Stimulated activated CD4-positive, alpha-beta T cell treated with anti-CD3 and anti-CD28 coated beads, Interleukin-15, amount 100 ng/mL, for 48 hours (primary cell): ENCODE measurements at places on chromosomes 1 and 21.

DNA sequence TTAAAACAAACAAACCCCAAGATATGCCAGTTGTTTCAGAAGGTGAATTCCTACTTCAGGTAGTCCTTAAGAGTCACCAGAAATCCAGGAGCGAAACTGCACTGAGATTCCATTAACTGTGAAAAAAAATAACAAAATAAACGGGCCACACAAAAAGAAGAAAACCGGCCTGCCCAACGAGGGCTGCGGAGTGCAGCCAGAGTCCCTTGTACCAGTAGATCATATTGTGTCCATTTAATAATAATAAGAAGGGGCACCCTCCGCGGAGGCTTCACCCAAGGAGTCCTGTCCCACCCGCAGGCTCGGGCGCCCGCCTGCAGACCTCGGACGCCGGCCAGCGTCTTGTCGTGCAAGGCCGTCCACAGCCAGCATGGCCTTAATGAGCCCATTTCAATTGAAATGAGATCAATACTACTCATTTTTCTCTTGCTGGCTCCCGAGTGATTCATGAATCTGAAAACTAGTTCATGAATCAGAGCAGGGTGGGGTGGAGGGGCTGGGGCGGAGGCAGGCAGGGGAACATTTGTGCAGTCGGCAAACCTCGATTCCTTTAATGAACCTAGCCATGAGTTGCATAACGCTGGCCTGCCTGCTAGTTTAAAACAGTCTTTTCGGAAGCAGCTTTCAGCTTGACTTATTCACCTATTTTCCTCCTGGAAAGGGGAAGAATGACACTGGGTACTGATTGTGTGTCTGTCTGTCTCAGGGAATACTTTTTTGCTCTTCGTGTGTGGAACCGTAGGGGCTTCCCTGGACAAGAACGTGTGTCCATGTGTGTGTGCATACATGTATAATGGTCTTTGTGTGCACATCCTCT, 113.1 kb upstream of the IRF2BP2 start:
- peak; percentile 76 for DNase-seq

- no peak for DNase-seq
Measured at GRCh38 chr1:162025541-162025940, 1.9 kb upstream of the OLFML2B start.

GRCh38 chr1:156045076-156045475, 8.5 kb downstream of the UBQLN4 start:
- DNase-seq: no peak

GRCh38 chr21:14620152-14620551, 74.0 kb upstream of the SAMSN1 start:
- DNase-seq: no peak

GRCh38 chr21:15028186-15028585, 36.6 kb downstream of the NRIP1 start:
- DNase-seq: no peak

DNA sequence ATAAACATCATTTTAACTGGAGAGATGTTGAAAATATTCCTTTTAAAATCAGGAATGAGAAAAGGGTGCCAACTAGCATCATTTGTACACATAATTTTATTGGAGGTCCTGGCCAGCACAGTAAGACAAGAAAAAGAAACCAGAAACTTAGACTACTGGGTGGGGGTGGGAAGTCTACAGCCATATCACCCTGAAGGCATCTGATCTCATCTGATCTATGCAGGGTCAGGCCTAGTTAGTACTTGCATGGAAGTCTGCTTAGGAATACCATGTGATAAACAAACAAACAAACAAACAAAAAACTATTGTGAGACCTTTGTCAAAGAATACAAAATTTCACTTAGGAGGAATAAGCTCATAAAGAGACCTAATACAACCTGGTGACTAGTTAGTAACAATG, 54.2 kb downstream of the EIF2B3 start:
- DNase-seq: no peak

DNA sequence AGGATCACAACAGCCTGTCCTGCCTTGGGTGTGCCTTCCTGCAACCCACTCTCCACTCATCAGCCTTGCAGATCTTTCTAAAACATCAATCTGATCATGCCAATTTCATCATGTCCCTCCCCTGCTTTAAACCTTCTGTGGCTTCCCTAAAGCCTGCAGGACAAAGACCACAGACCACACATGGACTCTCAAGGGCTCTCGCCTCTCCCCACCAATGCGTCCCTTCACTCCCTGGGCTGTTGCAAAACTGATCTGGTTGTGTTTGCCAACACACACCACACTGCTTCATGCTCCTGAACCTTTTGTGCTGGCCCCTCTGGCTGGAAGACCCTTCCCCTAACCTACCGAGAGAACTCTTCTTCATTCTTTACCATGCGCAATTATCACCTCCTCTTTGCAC, 72.4 kb downstream of the ITPKB start:
- DNase-seq: no peak

DNA sequence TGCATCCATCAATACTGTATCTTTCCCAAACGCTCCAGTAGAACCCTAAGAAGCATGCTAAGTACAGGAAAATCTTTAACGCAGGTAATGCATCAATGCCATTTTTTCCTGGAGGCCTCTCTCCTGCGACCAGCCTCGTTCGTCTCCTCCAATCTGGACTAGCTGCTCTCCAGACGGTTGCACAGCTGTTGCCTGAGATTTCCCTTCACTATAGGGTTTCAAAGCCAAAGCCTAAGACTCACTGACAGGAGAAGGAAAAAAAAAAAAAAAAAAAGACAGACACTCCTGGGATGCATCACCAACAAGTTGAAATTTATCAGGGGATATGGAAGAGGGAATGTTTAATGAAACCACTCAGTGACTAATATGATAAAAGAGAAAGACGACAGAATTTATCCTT, 93.0 kb downstream of the APP start:
- DNase-seq: no peak

GRCh38 chr21:46052703-46053651, 44.9 kb upstream of the COL6A2 start:
- peak; percentile 46 for DNase-seq

GRCh38 chr1:27863538-27863915, 8.8 kb upstream of the THEMIS2 start:
- no peak for DNase-seq

- no peak for DNase-seq
Measured at GRCh38 chr1:10610901-10611600, 136.3 kb downstream of the PEX14 start.

- DNase-seq: no peak
Measured at GRCh38 chr1:48106049-48106448, 108.9 kb upstream of the TRABD2B start.
